Activated naive CD4-positive, alpha-beta T cell treated with Interleukin-2 at 50 U/mL for 16 hours (primary cell): ENCODE measurements at places on chromosomes 2 and 18.
A peak's percentile ranks its signal among the peaks of the same experiment; 100 is the strongest.

DNA sequence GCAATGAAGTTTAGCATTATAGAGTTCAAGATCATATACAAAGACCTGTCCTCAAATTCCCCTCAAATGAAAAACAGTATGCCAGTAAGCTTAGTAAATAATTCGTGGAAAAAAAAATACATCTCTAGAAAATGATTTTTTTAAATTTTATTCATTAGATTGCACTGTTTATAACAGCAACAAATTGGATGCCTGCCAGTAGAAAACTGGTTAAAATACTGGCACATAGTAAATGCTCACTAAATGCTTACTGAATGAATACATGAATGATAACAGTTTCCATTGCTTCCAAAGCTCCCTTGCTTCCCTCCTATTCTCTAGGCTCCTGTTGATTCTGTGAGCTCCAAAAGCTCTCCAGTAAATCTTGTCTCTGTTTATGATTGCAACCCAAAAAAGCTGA lies 25.5 kb upstream of the SEH1L start:
- DNase-seq = no peak

DNA sequence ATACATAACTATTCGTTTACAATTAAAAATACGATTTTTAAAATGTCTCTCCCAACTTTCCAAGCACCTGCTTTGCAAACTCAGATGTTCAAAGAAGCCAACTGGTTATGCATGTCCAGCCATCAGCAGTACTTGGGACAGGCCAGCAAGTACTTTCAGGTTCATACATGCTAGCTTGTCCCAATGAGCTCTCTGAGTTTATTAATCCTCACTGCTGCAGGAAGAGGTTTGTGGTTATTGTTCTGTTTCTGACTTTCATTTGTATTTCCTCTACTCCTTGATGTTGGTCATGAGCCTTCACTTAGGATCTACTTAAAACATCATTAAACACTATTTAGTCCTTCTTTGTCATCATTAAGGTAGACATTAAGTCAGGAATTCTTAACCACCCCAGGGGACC lies 374.1 kb downstream of the LRATD1 start:
- no peak for DNase-seq

- no peak for DNase-seq
Observed at GRCh38 chr2:112698834-112699515, 21.8 kb upstream of the NT5DC4 start.

DNA sequence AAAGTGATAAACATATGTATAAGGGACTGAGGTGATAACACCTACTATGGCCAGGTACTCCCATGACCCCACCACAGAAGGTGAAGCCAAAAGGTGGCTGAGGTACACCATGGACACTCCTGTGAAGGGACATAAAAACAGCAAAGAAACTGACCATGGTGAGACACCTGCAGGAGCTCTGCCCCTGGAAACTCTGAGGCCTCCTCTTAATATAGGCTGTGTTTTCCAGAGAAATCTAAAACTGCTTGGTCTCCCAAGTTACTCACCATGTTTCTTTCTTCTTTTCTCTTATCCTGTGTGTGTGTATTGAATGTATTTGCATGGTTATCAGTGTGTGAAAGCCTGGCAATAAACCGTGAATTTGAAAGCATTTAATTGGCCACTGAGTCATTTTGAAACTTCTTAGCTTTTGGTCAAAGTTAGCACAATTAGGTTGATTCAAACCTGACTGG lies 739.3 kb upstream of the GCFC2 start:
- DNase-seq = no peak

DNA sequence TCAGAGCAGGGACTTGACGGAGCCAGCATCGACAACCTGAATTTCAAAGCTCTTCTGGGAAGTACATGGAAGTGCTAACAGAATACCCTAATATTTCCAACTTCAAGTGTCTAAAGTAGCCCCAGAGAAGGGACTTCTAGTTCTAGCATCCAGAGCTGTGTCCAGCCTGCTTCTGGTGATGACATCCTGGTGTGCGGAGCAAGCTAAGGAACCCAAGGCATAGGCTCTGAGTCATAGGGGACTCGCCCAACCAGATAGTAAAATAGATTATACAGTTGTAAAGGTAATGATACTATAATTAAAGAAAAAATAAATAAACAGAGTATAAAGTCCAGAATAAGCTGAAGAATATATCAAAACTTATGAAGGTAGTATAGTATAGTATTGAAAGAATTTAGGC lies 108.1 kb upstream of the SERPINE2 start:
- DNase-seq = no peak

GRCh38 chr2:19895535-19895934 lies 6.2 kb downstream of the TTC32 start:
- DNase-seq = no peak

DNA sequence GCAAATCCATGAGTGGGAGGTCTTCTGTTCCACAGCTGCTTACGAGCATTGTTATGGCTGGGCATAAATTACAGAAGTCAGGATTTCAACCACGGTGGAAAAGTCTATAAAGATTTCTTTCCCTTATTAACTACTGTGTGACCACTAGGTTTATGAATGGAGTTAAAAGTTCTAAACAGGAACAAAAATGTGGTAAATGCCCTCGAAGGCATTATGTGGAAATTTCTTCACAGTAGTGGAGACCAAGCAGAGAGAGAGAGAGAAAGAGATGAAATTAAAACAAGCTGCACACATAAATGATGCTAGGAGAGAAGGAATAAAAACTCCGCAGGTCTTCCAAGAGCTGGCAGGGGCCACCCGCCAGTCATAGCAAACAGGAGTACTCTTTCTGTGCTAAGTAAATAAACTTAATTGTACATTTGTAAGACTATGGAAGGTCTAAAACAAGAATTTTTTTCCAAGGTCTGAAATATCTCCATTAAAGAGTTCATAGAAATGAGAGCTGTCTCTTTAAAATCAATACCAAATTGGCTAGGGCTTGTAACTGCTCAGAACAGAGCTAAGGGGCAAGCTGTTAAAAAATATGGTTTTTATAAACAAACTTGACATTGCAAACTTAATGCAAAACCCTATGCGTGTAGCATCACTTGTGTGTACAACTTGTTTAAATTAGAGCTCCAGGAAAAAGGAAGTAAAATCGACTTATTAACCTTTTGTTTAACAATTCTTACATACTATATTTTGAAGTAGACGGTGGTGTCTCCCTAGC lies 438.2 kb downstream of the MEIS1 start:
- DNase-seq = no peak

GRCh38 chr2:65737452-65738011 lies 305.1 kb upstream of the SPRED2 start:
- no peak for DNase-seq

DNA sequence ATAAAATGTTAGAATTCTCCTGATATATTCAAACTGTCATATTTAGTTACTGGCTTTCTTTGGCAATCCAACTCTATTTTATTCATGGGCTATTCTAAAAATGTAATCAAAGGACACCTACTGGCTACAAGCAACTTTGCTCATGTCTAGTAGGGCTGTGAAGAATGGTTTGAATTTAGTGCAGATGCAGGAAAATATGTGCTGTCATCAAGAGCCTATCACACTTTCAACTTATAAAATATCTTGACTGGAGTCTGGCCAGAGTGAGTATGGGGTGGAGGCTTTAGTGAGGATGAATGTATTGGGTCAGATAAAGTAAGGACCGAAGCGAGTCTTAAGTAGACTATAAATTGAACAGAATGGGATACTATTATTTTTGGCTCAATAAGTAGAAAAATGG lies 343.4 kb upstream of the SPRED2 start:
- DNase-seq = no peak

DNA sequence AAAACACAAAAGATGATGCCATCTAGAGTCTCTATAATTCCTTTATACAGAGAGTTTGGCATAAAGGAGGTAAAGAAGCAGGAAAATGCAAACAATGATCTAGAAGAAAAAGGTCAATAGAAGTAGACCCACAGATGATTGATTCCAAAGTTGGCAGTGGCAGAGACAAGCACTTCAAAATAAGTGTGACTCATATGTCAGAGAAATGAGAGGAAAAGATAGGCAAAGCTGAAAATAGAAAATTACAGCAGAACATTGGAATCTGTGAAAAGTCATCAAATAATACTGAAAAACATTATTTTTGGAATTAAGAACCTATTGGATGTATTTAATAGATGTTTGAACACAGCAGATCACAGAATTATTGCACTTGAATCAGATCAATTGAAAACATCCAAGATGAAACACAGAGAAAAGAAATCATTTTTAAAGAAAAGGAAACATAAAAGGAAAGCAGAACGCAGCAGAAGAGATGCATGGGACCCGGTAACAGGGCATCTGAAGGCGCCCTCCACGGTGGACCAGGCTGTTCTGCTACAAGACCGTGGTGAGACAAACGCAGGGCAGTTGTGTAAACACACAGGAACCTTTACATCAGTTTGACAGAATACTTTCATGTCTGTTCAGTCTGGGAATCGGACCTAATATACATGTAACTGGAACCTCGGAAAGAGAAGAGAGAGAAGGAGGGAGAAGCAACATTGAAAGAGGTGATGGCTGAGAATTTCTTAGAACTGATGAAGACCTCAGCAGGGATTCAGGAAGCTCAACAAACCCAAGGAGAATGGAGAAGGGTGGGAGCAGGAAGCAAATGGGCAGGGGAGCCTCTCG lies 74.6 kb upstream of the GPC1 start:
- DNase-seq = no peak

- no peak for DNase-seq
Observed at GRCh38 chr2:80238692-80239469, 65.7 kb downstream of the LRRTM1 start.

DNA sequence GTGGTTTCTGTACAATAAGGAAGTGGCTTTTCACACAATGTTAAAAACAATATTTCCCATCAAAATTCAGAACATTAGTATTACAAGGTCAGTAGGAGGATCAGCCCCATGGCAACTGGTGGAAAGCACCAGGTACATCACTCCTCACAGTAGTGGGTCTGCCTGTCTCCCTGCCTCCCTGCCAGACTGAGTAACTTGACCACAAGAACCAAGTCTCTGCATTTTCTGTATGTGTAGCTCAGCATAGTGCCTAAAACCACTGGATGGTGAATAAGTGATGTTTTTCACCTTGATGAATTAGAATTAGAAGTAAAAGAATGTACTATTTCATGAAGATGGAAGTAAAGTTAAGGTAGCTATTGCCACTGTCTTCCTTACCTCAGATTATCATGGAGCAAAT lies 4.1 kb upstream of the WDR7 start:
- peak; percentile 10 for DNase-seq
